Activated CD4-positive, CD25-positive, alpha-beta regulatory T cell treated with anti-CD3 and anti-CD28 coated beads, Interleukin-2, amount 50 U/mL, for 72 hours (primary cell): ENCODE measurements at places on chromosomes 2 and 18.

DNA sequence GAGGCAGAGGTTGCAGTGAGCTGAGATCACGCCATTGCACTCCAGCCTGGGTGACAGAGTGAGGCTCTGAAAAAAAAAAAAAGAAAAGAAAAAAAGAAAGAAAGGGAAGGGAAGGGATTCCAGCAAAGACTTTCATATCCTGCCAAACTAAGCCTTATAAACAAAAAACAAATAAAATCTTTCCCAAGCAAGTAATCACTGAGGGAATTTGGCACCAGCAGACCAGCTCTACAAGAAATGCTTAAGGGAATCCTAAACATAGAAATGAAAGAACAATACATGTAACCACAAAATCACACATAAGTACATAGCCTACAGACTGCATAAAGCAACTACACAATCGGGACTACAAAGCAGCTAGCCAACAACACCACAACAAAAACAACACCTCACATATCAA is 79.1 kb downstream of the TRABD2A start:
- DNase-seq: no peak

DNA sequence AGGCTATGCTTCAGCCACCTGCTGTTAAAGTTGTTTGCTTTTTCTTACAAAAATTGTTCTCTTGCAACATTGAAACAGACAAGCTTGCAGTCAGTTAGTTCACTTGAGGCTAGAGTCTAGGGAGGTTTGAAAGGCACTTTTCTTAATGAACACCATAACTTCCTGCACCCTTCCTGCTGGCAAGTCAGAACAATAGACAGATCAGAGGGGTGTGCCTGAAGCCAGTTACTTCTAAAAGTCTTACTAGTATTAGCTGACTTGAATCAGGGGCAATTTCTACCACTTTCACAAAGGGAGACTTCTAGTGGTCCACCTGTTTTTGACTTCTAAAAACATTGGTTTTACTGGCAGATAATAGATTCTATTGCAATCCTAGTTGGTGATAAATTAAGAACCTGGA is 367.4 kb upstream of the CDH20 start:
- DNase-seq: no peak

DNA sequence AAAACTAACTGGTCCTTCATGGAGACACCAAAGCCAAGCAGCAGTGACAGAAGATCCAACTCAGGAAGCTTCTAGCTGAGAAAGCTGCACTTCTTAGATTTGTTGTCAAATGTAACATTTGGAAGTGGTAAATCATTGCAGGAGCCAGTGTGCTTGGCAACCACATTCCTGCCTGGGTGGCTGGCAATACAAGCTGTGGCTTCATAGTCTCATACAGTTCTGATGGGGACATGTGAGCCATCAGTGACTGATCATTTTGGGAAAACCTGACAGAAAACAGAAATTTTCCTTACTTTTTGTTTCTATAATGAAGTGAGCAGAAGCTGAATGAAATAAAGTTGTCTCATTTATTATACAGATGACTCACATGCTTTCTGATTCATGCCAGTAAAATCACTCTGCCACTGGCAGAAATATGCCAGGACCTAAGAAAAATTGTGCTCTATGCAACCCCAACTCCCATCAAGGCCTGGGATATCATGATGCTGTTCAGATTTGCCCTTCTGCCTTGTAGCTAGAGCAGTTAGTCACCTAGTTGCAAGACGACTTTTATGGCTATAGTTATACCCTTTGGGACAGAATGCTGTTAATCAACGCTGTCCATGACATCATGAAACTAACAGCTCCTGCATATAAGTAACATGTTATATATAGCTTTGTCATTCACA is 508.1 kb downstream of the ADCYAP1 start:
- no peak for DNase-seq

DNA sequence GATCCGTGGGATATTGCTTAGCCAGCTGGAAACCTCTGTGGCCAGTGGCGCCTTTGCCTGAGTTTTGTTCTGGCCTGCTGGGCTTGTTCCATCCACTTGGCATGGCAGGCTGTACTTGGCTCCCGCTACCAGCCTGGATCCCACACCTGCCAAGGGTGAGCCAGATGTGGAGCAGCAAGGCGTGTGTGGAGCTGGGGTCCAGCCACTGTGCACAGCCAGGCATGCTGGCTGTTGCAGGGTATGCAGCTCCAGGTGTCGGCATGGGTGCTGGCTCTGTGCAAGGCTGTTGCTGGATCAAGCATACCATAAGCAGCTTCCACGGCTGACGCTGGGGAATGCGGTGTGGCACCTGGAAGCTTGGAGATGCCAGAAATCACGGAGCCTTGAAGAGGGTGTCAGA is 34.5 kb downstream of the PTPN4 start:
- no peak for DNase-seq

DNA sequence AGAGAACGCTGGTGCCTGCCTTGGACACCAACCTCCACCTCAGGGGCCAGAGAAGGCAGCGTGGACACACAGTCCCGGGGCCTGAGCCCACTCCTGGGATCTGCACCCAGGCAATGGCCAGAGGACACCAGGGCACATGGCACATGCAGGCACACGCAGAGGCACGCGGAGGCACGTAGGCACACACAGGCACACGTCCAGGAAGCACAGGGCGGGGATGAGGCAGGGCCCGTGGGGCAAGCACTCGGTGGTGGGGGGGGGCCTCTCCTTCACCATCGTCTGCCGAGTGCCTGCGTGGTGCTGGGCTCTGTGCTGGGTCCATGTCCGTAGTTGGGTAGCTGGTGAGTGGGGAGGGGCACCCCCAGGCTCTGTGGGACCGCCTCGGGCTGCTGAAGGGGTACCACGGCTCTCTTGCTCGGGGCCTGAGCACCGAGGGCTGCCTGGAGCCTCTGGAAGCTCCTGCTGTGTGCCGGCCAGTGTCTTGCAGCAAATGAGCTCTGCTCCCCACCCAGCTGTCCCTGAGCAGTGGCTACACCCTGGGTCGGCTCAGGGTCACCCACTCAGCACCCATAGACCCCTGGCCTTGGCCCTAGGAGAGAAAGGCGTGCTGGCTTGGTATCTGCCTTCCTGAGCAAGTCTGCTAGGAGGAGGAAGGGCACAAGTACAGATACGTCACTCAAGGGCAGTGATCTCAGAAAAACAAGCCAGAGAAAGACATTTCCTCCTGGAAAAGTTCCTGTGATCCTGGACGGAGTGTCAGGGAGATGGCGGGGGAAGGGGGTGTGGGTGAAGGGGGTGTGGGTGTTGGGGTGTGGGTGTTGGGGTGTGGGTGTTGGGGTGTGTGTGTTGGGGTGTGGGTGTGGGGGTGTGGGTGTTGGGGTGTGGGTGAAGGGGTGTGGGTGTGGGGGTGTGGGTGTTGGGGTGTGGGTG is 26.4 kb downstream of the RTP5 start:
- peak; percentile 29 for DNase-seq

DNA sequence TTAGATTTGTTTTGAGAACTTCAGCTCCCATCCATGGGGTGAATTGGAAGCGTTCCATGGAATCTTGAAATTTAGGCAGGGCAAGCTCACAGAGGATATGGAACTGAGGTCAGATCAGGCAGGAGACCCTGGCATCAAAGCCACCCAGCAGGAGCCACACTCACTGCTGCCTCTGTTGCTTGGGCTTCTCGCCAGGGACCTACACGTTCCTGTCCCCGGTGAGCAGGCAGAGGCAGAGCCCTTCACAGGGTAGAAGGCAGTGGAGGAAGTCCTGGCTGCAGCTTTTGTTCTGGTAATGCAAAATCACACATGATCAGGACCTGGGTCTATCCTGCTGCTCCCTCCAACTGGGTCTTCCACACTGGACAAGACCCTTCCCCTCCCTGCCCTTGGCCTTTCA is 42.1 kb downstream of the CAPN13 start:
- DNase-seq: peak; percentile 11

DNA sequence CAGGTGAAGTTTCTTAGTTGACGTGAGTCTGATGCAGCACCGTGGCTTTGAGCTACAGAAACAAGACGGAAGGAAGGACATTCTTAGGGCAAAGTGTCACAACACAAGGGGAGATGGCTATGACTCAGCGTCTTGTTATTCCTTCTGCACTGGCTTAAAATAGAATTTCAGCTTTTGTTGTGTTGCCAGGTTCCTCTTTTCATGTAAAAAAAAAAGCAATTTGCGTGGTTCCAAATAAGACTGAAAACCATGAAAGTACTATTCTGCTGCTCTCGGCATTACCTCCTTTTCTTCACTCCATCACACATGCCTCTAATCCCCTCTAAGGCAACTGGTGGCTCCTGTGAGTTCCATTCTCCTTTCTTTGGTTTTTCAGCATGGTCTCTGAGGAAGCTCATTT is 150.1 kb downstream of the ANTXR1 start:
- no peak for DNase-seq

- no peak for DNase-seq
Measured at GRCh38 chr18:51461956-51462355, 264.5 kb upstream of the MEX3C start.
